Posterior vena cava (tissue), 2 donors: ENCODE measurements at places on chromosomes 2 and 18.
A peak's percentile ranks its signal among the peaks of the same experiment; 100 is the strongest.

DNA sequence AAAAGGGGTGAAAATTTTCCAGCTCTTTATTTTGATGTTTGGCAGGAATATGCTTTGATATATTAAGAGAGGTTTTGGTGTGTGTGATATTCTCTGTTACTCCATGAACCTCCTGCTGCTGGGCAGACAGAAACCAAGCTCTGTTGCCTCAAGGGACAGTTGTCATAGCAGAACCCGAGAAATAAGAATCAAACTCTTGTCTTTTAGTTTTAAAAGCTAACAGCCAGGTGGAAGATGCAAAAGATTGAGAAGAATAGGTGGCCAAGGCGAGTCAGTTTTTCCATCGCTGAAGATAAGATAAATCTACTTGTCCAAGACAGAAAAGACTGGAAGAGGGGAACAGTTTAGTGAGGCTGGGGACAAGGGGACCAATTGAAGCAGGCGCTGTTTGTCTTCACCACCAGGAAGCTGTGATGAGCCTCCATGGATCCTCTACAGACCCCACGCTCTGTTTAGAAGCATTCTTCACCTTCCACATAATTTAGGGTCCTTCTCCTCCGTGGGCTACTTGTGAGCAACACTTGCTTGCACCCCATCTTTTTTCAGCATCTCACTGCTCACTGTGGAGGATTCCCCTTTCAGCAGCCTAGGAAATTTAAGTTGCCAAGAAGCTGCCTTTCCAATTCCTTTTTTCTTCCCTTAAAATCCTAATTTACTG is 23.9 kb downstream of the PMAIP1 start:
- DNase-seq: no peak

DNA sequence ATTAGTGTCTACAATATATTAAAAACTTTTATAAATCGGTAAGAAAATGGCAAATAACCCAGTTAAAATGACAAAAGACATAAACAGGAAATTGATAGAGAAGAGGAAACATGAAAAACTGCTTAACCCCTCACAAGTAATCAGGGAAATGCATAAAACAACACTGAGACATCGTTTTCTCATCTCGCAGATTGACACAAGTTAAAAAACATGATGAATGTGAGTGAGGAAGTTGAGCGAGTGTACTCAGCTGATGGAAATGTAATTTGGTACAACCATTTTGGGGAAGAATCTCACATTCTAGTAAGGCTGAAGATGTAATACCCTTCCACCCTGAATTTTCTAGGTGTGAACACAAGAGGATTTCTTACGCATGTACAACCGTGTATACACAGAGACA is 18.0 kb upstream of the THOC1 start:
- DNase-seq: no peak

- peak; percentile 42 for DNase-seq
These were observed 127.0 kb downstream of the INHBB start for GRCh38 chr2:120472891-120473309.

DNA sequence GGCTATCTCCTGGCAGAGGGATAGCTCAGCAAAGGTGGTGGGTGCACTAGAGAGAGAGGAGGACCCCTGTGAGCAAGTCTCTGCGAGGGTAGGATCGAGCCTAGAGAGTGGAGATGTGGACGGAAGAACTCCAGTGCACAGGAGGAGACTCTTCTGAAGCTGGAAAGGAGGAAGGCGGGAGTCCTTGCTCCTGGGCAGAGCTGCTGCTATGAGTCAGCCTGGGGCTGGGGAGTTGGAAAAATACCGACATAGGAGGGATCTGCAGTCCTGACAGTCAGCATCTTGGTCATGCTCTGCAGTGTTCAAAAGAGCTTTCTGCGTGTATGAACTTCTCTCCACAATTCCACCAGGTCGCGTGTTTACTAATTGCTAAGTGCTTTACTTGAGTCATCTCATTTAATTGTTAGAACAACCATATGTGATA is 233.8 kb downstream of the LDLRAD4 start:
- DNase-seq: no peak

DNA sequence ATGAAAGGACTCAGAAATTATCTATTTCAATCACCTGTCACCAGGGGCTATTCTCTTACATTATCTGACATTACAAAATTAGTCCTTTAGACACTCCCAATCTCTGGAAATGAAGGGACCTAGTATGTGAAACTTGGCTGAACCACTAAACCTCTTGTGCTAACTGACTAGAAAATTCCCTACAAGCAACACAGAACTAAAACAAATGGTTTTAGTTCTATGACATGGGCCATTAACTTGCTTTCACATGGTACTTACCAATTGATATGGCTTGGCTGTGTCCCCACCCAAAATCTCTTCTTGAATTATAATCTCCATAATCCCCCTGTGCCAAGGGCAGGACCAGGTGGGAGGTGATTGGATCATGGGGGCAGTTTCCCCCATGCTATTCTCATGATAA is 16.6 kb downstream of the SERPINE2 start:
- no peak for DNase-seq

DNA sequence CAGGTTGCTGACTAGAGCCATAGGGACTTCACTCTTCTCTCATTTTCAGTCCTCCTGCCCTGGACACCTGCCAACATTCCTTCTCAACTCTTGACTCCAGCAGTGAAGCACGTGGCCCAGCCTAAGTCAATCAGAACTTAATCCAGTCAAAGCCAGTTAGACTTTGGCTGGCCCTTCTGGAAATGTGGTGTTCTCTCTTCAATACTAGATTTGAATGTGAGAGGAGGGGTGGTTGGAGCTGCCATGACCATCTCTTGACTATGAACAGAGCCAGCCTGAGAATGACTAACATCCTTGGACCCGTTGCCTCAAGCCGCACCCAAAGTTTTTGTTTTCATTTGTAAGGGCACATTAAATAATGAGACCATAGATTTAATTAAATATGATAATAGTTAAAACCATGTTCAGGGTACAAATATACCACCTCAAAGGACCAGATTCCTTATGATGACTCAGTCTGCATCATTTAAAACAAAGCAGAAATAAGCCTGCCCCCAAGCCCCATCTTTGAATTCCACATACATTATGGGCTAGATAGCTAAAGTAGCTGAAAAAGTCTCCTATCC is 49.7 kb upstream of the RASGRP3 start:
- no peak for DNase-seq

DNA sequence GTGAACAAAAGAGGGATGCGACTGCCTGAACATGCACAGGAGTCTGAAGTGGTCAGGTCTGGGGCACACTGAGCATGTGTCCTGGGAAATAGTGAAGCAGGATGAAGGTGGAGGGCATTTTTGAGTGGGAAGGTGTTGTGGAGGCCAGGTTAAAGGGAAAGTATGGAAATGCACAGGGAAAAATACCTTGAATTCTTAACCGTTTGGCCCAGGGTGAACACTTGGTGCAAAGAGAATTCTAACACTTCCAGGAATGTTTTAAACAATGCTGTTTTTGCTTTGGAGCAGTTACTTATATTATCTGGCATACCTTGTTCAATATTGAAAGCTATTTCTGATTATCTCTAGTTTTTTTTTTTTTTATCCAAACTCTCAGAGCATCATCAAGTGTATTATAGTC is 623.5 kb downstream of the DCC start:
- no peak for DNase-seq

DNA sequence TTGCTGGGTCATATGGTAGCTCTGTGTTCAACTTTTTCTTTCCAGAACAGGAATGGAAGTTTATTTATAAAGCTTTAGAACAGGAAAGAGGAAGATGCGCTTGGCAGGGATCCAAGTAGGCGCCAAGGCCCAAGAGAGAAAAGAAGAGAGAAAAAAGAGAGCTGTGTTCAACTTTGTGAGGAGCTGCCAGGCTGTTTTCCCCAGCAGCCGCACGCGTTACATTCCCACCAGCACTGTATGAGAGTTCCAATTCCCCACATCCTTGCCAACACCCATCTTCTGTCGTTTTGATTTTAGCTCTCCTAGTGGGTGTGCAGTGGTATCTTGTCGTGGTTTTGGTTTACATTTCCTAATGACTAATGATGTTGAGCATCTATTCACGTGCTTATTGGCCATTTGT is 51.4 kb downstream of the KCNF1 start:
- peak; percentile 58 for DNase-seq

DNA sequence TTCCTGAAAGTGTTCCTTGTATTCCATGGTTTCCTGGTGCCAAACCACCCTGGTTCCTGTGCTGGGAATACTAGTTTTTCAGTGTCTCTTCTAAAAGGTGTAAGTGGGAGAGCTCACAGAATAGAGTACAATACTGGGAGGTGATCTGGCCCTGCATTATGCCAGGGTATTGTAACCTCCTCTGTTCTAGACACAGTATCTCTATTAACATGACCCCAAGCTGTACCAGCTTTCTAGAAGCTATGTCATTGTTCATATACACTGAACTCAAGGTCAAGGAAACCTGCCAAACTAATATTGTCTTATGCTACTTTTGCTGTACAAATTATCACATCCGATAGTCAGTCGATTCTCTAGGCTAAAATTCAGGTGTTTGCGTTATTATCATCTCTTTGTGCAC is 32.7 kb downstream of the SETBP1 start:
- no peak for DNase-seq

- DNase-seq: no peak
These were observed 257.0 kb downstream of the DPP10 start for GRCh38 chr2:114699423-114699944.

GRCh38 chr2:148524519-148524919 is 120.0 kb upstream of the EPC2 start:
- DNase-seq: no peak

DNA sequence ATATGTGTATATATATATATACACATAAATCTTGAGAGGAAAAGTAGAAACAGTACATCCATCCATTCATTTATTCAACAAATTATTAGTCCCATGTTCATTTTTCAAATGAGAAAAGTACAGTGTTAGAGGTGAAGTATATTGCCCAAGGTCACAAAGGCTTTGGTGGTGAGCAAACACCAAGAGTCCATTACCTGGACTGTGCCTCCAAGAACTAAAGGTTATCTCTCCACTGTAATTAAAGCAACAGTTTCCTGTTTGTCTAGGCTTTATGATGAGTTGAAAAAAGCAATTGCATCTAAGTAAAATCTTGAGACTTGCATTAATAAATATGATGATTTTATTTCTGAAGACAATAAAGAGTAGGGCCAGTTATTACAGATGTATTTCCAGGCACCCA is 44.7 kb upstream of the EPB41L3 start:
- no peak for DNase-seq

DNA sequence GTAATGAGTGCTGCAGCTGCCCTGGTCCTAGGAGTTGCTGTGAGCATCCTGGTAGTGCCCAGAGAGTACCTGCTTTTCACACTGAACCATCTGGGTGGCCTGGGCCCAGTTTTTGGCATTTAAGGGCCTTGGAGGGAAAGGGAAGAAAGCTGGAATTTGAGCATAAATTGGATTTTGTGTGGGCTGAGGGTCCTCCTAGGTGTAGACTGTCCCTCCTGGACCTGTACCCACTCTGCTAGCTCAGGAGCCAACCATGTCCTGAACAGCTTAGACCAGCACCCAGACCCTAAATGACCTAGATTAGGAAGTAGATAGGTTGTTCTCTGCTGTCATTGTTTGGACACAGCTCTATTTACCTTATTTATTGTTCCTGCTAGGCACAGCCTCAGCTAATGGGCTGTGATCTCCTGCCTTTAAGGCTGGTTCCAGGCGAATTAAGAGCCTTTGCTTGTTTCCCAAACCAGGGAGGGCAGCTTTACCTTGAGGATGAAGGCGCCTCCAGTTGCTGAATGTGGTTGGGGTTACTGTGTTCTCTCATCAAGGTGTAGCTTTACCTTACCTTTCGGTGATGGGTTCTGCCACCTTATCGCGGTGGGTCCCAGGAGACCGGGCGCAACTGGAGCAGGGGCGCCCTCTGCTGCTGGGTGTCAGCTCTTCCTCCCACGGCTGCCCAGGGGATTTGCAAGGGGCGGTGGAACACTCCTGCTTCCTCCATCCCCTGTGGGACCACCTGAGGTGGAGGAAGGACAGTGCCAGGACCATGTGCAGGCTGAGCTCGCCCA is 34.4 kb downstream of the ITGA6 start:
- no peak for DNase-seq

GRCh38 chr18:78814766-78815165 is 164.9 kb upstream of the SALL3 start:
- no peak for DNase-seq
